ENCODE measurements at places on chromosomes 3 and 15.

- DNase-seq, result no peak
These were observed 1043.5 kb upstream of the ALCAM start for GRCh38 chr3:104323226-104323625.

DNA sequence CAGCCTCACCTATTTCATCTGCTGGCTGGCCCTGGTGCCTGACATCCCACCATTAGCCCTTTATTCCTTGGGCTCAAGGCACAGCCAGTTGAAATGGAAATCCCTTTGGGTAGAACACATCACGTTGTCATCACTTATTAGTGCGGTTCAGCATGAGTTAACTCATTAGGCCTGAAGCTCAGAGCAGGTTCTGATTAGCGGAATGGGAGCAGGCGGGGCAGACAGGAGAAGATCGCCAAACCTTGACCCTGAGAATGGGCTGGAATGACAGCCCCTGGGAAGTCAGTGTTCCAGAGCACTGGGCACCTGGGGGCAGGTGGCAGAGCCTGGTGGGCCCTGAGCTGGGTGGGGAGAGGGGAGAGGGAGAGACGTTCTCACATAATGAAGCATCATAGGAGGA, 5.8 kb downstream of the ITGA11 start:
- DNase-seq, result no peak

DNA sequence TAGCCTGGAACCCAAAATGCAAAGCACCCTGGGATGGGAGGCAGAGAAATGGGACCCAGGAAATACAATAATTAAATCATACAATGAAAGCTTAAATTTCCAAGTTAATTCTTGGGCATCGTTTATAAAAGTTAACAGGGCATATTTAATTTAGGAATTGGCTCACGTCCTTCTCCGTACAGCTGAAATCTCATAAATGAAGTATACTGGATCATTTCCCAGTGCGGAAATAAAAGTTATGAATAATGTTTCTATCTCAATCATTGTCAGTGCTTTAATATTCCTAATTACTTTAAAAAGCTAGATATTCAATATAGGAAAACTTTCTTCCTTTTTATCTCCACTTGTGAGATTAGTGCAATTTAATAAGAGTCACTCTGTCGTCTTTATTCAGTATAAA, 164.0 kb downstream of the MEGF11 start:
- DNase-seq, result no peak

GRCh38 chr3:155218462-155218861, 75.0 kb downstream of the STRIT1 start:
- no peak for DNase-seq

DNA sequence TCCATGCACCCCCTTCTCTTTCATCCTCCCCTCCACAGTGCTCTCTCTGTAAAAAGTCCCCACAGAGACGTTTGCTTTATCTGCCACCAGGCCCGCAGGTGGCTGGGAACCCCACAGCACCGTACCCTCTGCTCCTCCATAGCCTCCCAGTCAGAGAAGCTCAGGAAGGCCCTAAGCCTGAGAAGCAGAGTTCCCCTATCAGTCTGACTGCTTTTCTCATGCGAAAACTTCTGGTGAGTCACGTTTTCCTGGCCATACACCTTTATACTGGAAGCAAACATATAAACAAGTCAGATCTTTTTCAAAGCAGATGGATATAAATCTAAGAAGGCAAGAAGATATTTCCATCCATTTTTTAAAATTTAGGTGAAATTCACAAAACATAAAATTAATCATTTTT, 51.5 kb upstream of the MEF2A start:
- no peak for DNase-seq

GRCh38 chr3:169118666-169119370, 544.7 kb downstream of the MECOM start:
- DNase-seq, result no peak

DNA sequence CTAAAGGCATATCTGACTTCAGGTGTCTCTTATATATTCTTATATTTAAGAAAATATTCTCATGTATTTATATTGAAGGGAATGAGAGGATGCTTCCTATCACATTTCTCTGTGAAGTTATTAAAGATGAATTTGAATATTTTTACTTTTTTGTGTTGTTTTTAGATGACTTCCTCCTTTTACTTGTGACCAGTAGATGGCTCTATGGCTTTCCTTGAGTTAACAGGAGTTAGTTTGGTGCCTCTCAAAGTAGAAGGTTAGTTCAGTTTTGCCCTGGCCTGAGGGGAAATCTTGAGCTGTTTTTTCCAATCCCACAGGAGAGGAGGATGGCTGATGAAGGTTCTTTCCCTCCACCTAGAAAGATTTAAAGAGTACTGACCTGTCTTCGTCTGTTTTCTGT, 80.7 kb downstream of the SQOR start:
- no peak for DNase-seq

Data from T follicular helper cell (primary cell).